Left forelimb (tissue), 1 donor: ENCODE measurements at places on chromosomes 5 and 9.

- no peak for DNase-seq
Observed at GRCh38 chr5:133788121-133788520, 175.8 kb upstream of the FSTL4 start.

- no peak for DNase-seq
Observed at GRCh38 chr9:80934095-80934494, 755.3 kb downstream of the TLE1 start.

GRCh38 chr9:6545017-6545691, 100.4 kb downstream of the GLDC start:
- no peak for DNase-seq

- DNase-seq = peak; percentile 49
Observed at GRCh38 chr9:93258818-93259489, 75.0 kb downstream of the WNK2 start.

DNA sequence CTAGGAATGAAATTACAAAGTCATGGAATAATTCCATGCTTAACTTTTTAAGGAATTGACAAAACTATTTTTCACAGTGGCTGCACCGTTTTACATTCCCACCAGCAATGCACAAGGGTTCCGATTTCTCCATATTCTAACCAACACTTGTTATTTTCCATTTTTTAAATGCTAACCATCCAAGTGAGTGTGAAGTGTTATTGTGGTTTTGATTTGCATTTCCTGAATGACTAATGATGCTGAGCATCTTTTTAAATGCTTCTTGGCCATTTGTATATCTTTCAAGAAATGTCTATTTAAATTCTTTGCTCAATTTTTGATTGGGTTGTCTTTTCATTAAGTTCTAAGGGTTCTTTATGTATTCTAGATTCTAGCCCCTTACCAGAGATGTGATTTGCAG, 479.5 kb upstream of the SMARCA2 start:
- DNase-seq = no peak

- no peak for DNase-seq
Observed at GRCh38 chr9:34399729-34400128, 23.0 kb upstream of the MYORG start.

- DNase-seq = no peak
Observed at GRCh38 chr5:67453111-67453905, 256.7 kb upstream of the CD180 start.

- DNase-seq = no peak
Observed at GRCh38 chr9:113153599-113153998, 2.8 kb downstream of the SLC31A2 start.

DNA sequence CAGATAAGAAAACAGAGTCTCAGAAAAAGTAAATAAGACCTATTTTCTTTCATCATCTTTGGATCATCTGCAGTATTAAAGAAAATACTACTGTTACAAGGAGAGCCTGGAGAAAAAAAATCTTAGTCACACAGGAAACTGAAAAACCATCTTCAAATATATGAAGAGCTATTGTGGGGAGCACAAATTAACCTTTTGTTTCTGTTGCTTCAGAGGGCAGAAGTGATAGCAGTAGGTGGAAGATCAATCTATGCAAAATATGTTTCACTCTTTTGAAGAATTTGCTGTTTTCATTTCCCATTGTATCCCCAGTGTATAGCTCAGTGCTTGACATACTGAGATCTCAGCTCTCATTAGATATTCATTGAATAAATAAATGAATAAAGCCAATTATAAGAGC, 13.1 kb upstream of the CEMIP2 start:
- no peak for DNase-seq

DNA sequence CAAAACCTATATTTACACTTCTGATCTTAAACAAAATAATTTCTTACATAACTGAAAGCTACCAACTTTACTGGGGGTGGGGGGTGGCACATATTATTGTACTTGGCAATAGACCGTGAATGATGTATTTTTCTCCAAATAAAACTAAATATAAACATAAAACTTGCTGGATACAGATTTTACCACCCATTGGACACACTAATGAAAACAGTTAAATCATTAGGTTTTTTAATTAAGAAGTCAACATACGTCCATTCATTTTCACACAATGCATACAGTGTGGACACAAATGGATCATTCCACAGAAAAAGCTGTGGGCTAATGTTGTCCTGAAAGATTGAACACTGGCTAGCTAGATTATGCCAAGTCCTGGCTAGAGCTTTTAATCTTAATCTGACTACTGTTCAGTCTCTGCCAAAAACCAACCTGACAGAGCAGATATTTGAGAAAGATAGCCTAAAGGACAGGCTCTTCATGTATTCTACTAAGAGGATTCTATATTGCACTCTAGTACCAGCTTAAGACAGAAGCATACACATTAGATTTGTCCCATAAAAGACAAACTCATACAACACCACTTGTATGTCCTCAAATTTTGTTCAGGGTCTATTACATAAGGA, 118.1 kb downstream of the SIL1 start:
- no peak for DNase-seq

- DNase-seq = no peak
Observed at GRCh38 chr5:17143335-17143734, 74.1 kb upstream of the BASP1 start.

GRCh38 chr9:3578786-3579185, 53.0 kb upstream of the RFX3 start:
- DNase-seq = no peak

DNA sequence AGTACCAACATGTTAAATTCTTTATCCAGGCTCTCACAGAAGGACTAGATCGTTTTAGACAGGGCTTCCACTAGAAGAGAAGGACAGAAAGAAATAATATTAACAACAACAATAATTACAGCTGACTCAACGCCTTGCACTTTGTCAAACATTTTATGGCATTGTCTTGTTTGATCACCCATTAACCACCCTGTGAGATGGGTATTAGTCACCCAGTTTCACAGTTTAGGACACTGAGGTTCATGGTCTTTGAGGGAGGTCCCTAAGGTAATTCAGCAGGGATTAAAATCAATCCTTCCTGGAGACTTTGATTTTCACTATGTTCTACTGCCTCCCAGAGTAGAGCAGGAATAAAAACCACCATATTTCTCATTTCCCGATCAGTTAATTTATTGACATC, 51.4 kb upstream of the BNC2 start:
- no peak for DNase-seq

DNA sequence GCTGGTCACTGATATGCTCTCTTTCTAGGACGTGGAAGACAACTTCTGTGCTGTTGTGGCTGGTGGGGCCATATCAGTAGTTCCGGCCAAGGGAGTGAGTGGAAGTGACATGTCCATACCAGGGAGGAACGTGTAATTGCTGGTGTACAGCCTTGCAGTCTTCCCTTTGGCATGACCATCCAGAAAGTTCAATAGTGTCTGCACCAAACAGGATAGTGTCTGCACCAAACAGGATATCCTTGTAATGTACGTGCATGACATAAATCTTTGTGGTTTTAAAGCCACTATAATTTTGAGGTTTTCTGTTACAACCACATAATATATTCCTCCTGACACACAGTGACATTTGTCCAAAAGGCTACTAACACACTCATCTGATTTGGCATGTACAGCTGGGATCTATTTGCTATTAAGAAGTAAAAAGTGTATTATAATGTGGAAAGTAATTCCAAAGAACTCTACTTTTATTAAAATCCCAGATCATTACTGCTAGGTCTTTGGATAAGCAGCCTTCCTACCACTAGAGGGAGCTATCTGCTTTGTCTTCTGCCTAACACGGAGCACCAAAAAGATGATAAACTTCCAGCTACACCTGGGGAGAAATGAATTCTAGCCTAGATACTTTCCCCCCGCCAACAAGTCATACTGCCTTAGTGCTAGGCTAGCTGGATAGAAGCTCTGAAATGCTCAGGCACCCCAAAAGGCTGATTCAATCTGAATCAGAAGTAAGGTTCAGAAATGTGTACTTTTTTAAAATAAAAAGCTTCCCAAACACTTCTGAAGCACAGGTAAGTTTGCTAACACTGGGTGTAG, 52.7 kb downstream of the RNF145 start:
- no peak for DNase-seq

DNA sequence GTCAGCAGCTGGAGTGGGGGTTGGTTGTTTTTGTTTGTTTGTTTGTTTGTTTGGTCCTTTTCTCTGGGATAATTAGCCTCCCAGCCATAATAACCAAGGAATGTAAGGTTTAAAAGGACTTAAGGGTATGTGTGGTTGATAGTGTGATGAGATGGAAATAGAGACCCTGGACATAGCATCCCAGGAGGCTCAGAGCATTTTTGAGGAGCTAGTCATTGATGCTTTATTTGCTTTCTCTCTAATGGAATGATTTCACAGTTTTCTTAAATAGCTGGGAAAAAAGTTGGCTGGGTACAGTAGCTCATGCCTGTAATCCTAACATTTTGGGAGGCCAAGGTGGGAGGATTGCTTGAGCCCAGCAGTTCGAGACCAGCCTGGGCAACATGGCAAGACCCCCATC, 45.1 kb downstream of the TTC1 start:
- no peak for DNase-seq

DNA sequence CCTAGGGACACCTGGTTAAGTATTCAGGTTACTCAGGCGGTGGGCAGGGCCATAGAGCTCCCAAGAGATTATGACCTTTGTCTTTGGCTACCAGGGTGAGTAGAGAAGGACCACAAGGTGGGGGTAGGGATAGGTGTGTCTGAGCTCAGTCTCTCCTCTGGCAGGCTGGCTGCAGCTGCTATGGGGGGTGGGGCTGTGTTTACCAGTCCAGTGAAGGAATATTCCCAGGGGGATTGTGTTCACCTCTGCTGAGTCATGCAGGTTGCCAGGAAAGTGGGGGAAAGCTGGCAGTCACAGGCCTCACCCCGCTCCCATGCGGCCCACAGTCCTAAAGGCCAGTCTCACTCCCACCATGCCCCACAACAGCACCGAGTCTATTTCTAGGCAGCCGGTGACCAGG, 53.6 kb upstream of the POU5F2 start:
- no peak for DNase-seq

DNA sequence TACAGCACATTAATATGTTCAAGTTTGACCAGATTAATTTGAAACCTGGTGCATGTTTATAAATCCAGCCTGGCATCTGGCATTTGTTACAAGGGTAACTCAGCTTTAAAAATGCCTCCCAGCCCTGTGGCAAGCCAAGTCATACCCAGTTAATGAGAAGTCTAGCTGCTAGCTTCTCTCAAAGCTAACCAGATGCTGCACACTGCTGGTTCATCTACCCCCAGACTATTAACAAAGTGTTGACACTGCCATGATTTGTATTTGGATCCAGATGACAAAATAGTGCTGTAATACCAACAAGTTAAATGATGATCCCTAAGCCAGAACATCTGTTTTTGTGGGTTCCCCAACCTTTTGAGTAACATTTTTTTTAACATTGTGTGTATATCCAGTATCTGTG, 573.7 kb upstream of the DAB2 start:
- no peak for DNase-seq

- no peak for DNase-seq
Observed at GRCh38 chr5:81006947-81007636, 46.9 kb downstream of the RASGRF2 start.

- DNase-seq = no peak
Observed at GRCh38 chr9:12735665-12736064, 39.2 kb upstream of the LURAP1L start.

GRCh38 chr5:74638544-74638969, 2.0 kb downstream of the ENC1 start:
- no peak for DNase-seq

- no peak for DNase-seq
Observed at GRCh38 chr9:89375191-89375760, 57.0 kb downstream of the SECISBP2 start.

- DNase-seq = no peak
Observed at GRCh38 chr9:129610213-129610472, 10.8 kb downstream of the C9orf50 start.

GRCh38 chr5:74281166-74281565, 359.4 kb downstream of the ENC1 start:
- no peak for DNase-seq

GRCh38 chr9:99825172-99826046, 3.7 kb downstream of the NR4A3 start:
- DNase-seq = no peak

DNA sequence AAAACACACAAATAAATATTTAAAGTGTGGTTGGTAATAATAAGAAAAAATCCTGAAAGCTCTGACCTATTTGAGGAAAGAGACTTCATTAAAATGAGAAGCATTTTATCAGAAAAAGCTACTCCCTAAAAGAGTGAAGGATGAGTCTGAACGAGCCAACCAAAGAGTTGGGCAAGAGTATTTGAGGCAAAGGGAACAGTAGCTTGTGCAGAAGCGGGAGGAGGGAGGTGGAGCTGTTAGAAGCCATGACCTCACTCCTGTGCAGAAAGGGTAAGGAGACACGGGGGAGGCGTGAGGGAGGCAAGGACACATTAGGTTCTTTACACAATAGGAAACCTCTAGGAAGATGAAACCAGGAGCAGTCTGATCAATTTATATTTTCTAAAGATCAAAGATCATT, 29.4 kb downstream of the SH3RF2 start:
- DNase-seq = no peak

GRCh38 chr5:64077589-64077988, 88.1 kb upstream of the RNF180 start:
- DNase-seq = no peak

DNA sequence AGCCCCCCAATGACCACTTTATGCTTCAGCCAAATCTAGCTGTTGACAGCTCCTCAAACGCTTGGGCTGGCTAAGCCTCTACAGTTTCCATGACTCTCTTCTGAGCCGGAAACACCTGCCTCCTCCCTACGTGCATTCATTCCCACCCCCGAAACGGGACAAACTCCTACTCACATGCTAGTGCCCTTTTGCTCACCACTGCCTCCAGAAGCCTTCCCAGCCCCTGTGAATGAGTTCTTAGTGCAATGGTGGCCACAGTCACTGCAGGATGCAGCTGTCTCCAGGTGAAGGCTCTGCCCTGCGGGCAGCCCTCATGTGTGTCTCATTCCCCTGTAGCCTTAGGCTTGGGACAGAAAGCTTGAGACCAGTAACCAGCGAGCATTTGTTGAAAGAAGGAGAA, 68.8 kb upstream of the DAB2IP start:
- DNase-seq = no peak

DNA sequence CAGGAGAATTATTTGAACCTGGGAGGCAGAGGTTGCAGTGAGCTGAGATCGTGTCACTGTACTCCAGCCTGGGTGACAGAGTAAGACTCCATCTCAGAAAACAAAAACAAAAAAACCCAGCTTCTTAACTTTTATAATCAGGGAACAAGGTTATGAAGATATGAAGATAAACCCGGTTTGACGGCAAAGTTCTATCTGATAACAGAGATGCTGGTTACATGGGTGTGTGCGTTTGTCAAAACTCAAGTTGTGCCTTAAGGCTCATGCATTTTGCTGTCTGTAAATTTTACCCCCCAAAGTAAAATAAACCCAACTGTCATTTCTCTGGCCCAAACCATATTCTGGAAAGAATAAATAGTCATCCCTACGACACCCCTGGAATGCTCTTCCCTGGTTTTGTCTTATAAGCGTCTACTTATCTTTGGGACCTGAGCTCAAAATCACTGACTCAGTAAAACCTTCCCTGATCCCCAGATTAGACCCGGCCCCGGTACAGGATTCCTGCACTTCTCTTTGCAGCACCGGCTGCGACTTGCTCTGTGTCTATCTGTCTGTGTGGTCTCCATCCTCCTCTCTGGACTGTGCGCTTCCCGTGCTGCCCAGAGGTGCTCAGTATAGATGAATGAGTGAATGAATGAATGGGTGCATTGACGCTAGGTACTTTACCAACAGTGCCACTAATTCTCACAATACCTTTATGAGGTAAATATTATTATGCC, 172.2 kb downstream of the DAB2IP start:
- DNase-seq = no peak
